Hematopoietic multipotent progenitor cell treated with erythropoietin and hydrocortisone succinate and interleukin-3 and kit ligand, for 8 days (in vitro differentiated cells): ENCODE measurements at places on chromosomes 4 and X.

DNA sequence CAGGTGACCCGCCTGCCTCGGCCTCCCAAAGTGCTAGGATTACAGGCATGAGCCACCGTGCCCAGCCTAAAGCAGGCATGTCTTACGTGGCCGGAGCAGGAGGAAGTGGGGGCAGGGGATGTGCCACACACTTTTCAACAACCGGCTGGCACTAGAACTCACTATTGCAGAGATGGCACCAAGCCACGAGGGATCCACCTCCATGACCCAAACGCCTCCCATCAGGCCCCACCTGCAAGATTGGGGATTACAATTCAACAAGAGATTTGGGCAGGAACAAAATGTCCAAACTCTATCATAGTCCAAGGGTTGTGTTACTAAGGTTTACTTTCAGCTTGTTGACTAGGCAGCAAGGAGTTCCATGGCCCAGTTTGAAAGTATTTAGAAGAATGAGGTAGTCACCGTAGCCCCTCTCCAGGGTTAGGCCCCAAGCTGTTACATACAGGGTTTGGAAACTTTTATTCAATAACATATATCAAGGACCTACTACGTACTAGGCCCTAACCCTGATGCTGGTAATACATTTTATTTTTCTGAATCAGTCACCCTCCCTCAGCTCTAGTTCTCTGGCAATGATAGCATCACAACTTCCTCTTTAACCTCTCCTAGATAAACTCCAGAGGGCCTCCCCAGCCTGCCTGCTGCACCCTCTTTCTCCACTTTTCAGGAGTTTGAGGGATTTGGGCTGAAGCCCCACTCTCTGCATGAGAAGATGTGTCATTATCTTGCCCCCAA lies 18.0 kb upstream of the TBC1D14 start:
- DNase-seq, result peak; percentile 69

GRCh38 chrX:104749951-104750610 lies 184.1 kb downstream of the IL1RAPL2 start:
- no peak for DNase-seq

GRCh38 chr4:16360694-16361262 lies 134.5 kb upstream of the TAPT1 start:
- DNase-seq, result no peak

DNA sequence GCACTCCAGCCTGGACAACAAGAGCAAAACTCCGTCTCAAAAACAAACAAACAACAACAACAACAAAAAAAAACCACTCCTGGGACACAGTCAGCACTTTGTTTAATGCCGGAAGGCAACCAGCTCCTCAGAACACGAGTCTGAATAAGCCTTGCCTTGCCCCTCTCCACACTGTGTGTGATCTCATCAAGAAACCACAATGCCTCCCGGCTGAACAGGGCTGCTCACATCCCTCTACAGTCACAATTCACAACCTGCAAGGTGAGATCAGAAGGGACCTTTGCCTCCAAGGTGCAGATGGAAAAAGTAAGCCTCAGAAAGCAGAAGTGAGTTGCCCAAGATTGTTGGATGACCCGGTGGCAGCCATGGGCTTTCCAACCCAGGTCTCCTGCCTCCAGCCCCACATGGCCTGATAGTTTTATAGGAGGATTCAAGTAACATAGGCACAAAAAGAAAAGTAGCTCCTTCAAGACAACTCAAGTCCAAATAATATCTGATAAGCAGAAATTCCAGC lies 80.8 kb downstream of the JAKMIP1 start:
- DNase-seq, result no peak

GRCh38 chr4:72471816-72472215 lies 97.2 kb downstream of the ADAMTS3 start:
- DNase-seq, result no peak

- no peak for DNase-seq
Observed at GRCh38 chr4:145279122-145279960, 99.0 kb upstream of the OTUD4 start.
